ENCODE measurements at places on chromosomes 1 and 21. TPM values are rescaled to one million over a fixed set of nuclear protein-coding genes. Genes with fewer than 3 reads are reported as not detected.

GRCh38 chr1:34742667-34743270, 12.1 kb upstream of the GJB5 start:
- peaks cover 3% of the 10 kb centered on the region for H3K27me3 ChIP-seq
- no peaks in the 10 kb centered on the region for H3K36me3 ChIP-seq
- H3K27ac ChIP-seq: no peak overlapping the region
- peak; percentile 41 for DNase-seq

DNA sequence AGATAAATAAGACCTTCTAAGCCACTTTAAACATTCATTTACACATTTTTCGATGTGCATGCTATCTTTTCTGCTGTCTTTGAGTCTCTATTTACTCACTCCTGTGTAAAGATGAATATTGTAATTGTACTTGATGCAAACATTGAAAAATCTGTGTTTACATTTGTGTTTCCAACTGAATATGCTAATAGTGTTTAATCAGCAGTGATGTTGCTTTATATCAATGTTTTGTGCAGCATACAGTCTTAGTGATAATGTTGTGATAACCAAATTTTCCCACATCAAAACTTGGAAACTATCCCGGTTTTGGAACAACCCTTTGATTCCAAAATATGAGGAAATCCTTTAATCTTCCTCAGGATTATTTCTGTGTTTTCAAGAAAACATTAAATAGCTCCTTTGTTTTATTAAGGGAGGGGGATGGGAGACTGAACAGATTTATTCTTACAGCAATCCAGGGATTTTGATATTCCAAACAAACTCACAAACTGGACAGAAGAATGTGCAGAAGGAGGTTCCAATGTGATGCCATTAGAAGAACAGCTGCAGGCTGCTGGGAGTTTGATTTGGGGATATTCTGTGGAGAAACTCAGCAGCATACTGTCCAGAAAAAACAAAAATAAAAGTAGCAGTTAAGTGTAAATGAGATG, 248.0 kb downstream of the S1PR1 start:
- no peaks in the 10 kb centered on the region for H3K27me3 ChIP-seq
- DNase-seq: no peak
- H3K4me3 ChIP-seq: no peak overlapping the region
- no peaks in the 10 kb centered on the region for H3K4me1 ChIP-seq

DNA sequence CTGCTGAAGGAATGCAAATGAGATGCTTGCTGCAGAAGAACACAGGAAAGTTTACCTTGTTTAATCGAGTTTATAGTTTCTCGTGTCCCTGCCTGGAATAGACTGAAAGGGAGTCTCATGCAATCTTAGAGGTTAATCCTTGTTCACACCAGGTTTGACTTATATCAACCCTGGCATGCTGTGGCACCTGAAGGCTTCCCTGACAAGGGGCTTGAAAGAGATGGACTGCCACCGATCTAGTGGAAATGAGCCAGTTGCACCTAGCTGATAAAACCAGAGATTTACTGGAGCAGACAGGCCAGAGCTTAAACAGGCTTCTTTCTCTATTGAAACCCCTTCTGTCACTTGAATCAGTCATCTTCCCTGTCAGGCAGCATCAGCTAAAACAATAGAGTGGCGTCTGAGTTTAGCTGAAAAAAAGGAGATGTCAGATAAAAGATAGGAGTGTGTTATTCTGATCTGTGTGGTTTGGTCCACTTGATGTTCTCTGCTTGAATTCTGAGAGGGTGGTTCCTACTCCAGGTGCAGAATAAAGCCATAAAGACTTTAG, 349.7 kb downstream of the RWDD3 start:
- H3K36me3 ChIP-seq: no peaks in the 10 kb centered on the region
- no peaks in the 10 kb centered on the region for H3K27me3 ChIP-seq
- H3K4me3 ChIP-seq: no peak overlapping the region
- DNase-seq: no peak
- no peak overlapping the region for H3K27ac ChIP-seq

DNA sequence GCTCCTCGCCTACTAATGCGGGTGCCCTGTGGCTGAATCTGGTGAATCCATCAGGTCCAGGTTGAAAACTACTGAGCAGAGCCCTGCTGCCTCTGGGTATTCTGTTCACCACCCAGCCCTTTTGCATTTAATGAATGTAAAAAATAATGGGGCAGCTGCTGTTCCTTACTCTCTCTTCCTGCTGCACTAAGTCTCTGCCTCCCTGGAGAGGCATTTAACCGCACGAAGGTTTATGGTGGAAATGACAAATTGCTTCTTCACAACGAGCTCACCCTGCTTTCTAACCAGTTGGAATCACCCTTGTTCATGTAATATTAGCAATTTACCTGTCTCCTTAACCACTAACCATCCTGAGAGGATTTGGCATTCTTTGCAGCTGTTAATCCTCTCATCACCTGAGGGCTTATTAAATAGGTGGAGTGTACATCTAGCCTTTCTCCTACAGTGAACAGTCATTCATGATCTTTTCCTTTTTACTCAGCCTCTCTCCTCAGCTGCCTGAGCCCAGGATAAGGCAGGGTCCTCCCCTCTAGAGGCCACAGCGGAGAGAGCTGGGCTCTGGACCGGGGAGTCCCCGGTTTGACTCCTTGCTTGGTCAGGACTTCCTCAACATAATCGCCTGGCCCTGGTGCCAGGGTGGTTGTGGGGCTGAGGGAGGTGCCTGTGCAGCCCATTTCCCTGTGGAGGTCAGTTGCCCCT, 97.6 kb downstream of the NOS1AP start:
- DNase-seq: no peak
- H3K4me3 ChIP-seq: no peak overlapping the region
- H3K36me3 ChIP-seq: no peaks in the 10 kb centered on the region
- no peaks in the 10 kb centered on the region for H3K4me1 ChIP-seq

GRCh38 chr21:19029816-19030215, 626.2 kb upstream of the TMPRSS15 start:
- no peak overlapping the region for H3K27ac ChIP-seq
- no peaks in the 10 kb centered on the region for H3K36me3 ChIP-seq
- H3K4me3 ChIP-seq: no peak overlapping the region

- no peaks in the 10 kb centered on the region for H3K36me3 ChIP-seq
- H3K4me3 ChIP-seq: no peak overlapping the region
- 0 out of 2 replicates have a peak, but pooled peaks cover 2% of the 10 kb centered on the region for H3K4me1 ChIP-seq
- H3K27ac ChIP-seq: no peak overlapping the region
Measured at GRCh38 chr1:20233866-20234265, 47.5 kb upstream of the PLA2G2C start.

DNA sequence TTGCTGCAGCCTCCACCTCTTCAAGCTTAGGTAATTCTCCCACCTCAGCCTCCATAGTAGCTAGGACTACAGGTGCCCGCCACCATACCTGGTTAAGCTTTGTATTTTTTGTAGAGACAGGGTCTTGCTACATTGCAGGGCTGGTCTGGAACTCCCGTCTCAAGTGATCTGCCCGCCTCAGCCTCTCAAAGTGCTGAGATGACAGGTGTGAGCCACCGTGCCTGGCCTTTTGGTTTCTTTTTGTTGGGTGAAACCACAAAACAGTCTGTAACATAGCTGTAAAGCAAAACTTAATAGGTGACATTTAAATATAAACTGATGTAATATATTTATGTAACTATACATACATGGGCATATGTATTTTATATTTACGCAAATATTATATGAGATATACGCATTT, 3.1 kb upstream of the DNAJC11 start:
- no peak overlapping the region for H3K4me3 ChIP-seq
- H3K27ac ChIP-seq: no peak overlapping the region
- peaks cover 5% of the 10 kb centered on the region for H3K4me1 ChIP-seq

GRCh38 chr1:16978567-16979474, 1.6 kb downstream of the MFAP2 start:
- peaks cover 7% of the 10 kb centered on the region for H3K4me1 ChIP-seq
- H3K27ac ChIP-seq: no peak overlapping the region
- H3K27me3 ChIP-seq: no peaks in the 10 kb centered on the region
- peak; percentile 86 for DNase-seq

- no peaks in the 10 kb centered on the region for H3K27me3 ChIP-seq
- DNase-seq: peak; percentile 66
- H3K4me3 ChIP-seq: no peak overlapping the region
- no peak overlapping the region for H3K27ac ChIP-seq
- no peaks in the 10 kb centered on the region for H3K36me3 ChIP-seq
Measured at GRCh38 chr1:111481387-111482221, 7.8 kb downstream of the C1orf162 start.

GRCh38 chr1:83318366-83318765, 680.6 kb downstream of the TTLL7 start:
- DNase-seq: no peak
- no peak overlapping the region for H3K27ac ChIP-seq
- H3K4me3 ChIP-seq: no peak overlapping the region
- no peaks in the 10 kb centered on the region for H3K4me1 ChIP-seq

RNF186 gene
- not detected for polyA plus RNA-seq

ZNF683 gene
- polyA plus RNA-seq: not detected

DNAJC16 gene
- polyA plus RNA-seq: 8.0 TPM

GPR157 gene
- 1.7 TPM for polyA plus RNA-seq

REN gene
- polyA plus RNA-seq: 1.2 TPM

SLC44A5 gene
- not detected for polyA plus RNA-seq

Data from IMR-90 (cell line).